ENCODE measurements at places on chromosomes 12 and 14.

DNA sequence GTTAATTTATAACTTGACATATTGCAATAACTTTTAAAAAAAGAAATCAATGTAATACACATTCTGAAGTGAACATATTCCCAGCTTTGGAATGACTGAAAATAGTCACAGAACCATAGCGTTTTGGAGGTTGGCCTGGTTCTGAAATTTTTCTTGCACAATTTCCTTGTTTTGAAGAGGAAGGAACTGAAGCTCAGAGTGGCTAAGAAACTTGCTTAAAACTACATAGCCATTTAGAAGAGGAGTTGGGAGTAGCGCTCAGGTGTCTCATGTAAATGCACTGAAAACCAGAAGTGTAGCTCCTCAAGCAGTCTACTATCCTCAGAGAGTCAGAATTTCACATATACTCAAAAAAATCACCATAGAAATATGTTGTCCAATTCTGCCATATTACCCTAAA lies 41.2 kb downstream of the SLC38A1 start:
- DNase-seq, result no peak

DNA sequence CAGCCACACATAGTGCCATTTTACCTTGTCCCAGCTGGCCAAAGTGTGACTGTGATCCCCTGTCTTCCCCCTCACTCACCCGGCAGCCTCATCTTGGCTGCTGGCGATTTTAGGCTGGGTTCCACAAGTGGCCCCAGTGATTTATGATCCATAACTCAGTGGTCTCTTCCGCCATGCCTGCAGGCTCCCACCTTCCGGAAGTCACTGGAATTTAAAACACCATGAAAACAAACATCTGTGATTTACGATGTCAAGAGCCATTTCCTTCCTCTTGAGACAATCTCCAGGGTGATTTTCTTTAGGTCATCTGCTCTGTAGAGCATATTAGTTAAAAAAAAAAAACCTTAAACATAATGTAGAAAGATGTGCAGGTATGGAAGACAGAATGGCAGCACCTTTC lies 282.3 kb downstream of the CACNA1C start:
- DNase-seq, result no peak

GRCh38 chr12:112590281-112590680 lies 171.5 kb downstream of the PTPN11 start:
- DNase-seq, result no peak

DNA sequence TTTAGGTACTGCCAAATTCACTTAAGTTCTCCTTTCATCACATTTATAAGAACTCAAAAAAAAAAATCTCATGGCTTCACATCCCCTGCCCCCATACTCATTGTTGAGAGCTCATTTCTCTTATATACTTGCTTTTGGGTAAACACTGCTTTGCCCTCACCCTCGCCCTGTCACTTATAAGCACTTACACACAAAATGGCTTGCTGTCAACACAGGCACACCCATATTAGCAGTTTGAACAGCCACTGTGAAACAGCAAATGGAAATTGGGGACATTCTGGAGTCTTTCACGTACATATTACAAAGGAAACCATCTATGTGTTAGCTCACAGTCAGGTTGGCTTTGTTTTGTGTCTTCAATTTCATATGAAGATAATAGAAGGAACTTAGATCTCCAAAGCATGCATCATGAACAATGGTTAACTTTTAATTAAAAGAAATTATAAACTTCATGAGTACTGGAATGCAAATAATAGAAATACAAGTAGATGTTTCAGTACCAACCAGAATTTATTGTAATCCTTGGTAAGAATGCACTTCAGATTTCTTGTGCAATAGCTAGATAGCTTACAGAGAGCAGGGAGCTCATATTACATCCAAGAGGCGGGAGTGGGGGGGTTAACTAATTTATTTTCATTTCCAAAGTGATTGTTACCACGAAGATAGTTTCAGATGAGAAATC lies 272.2 kb downstream of the ALG10B start:
- DNase-seq, result no peak

- no peak for DNase-seq
Observed at GRCh38 chr12:18752280-18752920, 14.5 kb downstream of the CAPZA3 start.

DNA sequence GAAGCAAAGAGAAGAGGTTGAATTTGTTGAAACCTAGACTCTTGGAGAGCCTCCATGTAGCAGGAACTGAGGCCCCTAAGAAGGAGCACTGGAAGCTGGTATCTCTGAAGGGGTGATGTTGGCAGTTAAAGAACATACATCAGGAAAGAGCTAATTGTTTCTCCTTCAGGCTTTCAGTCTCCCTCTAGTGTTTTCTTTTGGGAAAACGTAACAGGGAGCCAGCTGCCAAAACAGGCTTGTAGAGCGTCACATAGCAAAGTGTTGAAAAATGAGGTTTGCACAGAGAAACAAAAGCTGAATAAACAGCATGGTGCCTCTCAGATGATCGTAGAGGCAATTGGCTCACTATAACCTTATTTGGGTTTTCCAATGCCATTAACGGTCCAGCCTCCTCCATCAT lies 46.9 kb upstream of the CAND1 start:
- DNase-seq, result no peak

DNA sequence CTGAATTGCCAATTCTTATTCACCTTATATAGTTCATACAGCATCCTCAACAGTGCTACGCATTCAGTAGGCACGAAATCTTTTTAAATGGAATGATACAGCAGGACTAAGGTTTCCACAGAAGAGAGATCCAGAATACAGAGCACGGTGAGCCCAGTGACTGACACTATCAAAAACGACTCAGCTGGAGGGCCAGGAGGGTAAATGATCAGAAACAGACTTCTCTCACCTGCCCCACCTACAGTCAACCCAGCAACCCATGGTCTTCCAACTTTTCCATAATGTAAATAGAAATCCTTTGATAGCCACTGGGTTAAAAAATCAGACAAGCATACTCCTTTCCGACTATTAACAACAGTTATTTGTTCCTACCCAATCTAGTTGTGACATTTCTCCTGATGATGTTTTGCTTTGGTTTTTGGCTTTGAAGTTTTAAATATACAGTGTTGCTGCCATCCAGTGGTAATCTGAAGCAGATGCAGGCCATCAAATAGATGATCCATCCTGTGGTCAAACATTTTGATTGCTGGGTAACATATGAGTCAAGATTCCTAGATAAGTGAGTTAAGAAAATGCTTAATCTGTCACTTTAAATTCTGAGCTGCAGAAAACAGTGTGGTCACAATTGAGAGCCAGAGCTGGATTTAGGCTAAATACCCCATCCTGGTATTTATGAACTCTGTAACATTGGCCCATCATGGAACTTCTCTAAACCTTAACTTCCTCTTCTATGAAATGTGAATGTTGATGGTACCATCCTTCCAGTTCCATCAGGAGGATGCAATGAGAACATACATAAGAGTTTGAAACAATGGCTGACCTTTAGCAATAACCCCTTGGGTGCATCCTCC lies 42.0 kb downstream of the GPHB5 start:
- DNase-seq, result no peak

DNA sequence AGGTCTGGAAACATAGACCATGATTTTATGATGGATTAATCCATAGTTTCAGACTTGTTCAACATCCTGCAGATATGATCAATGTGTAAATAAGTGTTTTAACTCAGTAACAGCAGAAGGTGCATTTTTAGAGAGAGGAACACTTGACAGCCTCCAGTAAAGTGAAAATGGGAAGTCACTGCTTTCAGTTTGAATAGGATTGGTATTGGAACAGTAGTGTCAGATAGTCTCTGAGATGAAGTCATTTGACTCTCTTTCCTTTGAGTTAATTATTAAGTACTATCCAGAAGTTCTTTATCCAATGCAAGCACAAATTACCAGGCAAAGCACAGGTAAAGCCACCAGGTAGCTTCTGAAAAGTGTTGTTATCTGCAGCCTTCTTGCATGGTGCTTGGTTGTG lies 14.5 kb upstream of the NAV3 start:
- DNase-seq, result no peak

DNA sequence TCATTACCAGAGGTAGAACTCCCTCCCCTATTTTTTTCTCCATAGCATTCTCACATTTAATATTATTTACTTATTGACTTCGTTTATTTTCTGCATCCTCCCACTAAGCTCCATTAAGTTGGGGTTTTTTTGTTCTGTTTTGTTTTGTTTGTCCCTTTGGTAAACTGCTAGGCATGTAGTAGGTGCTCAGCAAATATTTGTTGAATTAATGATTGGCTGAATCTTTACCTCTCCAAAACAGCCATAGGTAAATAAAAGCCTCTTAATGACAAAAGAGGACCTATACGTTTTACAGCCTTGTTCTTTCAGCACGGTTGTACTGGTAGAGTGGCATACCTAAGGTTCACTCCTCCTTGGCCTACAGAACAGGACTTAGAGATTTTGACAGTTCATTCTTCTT lies 52.0 kb downstream of the PRORP start:
- DNase-seq, result no peak

DNA sequence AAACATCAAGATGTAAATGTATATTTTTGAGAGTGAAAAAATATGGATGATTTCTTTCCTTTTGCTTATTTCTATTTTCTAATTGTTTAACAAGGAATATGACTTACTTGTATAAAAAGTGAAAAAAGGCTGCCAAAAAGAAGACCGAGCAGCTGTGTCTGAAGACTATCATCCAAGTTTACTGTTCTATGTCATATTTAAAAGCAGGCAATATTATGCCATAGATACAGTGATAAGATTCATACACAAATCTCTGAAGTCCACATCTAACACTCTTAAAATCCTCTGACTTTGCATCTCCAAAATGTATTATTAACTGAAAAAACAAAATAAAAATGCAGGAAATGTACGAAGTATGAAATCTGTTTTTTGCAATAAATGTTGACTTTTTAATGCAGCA lies 109.1 kb downstream of the SEC23A start:
- DNase-seq, result no peak

- no peak for DNase-seq
Observed at GRCh38 chr14:42715316-42715715, 1108.6 kb downstream of the LRFN5 start.

DNA sequence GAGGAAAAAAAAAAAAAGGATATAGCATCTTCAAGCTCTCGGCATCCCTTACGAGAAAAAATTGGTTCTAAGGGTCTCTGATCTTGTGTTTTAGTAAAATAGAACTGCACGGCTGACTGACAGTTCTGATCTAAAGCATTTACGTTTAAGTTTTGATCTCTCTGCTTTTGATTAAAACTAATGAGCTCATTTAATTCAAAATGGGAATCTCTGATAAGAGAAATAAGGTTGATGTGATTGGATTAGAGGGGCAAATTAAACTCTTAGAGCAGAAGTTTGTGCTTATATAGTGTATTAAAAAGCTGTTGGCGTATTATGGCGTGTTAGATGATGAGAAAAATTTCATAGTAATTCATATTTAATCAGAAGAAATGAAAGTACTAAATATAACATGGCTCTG lies 217.6 kb downstream of the EGLN3 start:
- no peak for DNase-seq

GRCh38 chr14:51277753-51278415 lies 37.8 kb downstream of the TMX1 start:
- DNase-seq, result no peak

- no peak for DNase-seq
Observed at GRCh38 chr12:127711108-127711507, 555.9 kb upstream of the TMEM132C start.

DNA sequence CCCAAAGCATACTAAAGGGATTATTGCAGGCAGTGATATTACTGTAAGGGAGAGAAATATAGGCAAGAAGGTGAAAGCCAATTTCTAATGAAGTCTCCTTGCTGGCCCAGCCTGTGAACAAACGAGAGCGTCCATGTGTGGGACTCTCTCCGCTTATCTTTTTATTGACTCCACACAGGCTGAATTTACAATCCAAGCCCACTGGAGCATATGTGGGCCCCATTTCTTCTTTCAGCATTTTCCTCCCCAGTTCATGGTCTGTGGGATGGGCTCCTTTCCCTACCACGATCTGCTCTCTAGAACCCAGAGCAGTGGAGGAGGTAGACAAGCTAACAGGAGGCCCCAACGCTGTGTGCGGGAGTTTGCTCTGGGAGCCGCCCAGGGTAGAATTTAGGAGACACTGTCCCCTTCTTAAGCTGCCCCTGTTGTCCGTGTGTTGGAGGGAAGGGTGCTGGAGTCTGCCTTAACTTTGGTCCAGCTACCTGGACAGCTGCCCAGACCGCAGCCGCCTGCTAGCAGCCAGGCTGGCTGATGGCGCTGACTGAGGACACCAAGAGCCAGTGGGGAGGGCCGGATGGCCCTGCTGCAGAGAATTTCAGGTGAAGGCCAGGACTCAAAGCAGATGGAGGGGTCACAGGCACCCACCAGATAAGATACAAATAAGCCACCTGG lies 3.2 kb upstream of the HOXC11 start:
- DNase-seq, result no peak

DNA sequence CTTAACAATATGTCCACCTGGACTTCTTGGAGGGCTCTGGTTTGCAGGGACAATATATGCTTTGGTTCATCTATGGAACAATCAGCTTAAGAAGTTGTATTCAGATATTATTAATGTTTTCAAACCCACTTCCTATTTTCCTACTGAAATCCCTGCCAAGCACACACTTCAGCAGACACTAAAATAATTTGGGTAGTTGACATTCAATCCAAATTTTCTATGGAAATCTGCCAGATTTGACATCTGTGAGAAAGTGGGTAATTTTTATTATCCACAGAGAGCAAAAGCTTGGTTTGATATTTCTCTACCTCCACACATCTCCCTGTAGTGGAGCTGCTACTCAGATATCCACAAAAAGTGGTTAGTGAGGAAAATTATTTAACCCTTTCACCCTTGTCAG lies 378.8 kb upstream of the SOX5 start:
- DNase-seq, result no peak

DNA sequence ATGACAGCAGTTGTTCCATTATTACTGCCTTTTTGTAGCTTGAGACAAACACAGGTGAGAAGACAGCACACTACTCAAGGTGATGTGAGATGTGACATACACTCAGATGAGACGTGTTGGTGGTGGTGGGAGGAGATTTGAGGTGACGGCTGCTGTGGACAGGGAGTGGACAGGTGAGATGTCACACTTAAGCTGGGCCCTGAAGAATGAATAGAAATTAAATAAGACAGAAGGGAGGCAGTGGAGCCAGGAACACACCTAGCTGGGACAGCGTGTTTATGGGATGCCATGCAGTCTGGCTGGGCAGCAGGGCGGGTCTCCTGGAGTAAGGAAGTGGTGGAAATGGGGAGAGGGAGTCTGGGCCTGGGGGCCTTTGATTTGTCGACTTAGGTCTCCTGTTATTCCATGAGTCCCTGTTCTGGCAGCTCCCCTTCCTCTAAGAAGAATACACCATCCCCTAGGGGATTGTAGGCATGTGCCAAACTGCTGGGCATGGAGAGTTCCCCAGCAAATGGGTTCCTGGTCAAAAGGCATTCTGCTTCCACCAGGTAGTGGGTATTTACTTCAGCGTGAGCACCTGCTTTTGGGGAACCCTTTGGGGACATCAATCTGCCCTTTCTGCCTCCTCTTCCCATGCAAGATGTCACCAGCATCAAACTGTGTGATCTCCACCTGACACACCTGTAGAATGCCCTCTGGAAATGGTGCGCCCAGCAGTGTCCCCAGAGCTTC lies 71.2 kb upstream of the ESRRB start:
- no peak for DNase-seq

GRCh38 chr14:101357038-101357437 lies 204.3 kb upstream of the DIO3 start:
- peak; percentile 5 for DNase-seq

Measured in breast epithelium (tissue), 4 donors.